Hematopoietic multipotent progenitor cell treated with erythropoietin and hydrocortisone succinate and interleukin-3 and kit ligand, for 15 days (in vitro differentiated cells): ENCODE measurements at places on chromosomes 6 and 20.

DNA sequence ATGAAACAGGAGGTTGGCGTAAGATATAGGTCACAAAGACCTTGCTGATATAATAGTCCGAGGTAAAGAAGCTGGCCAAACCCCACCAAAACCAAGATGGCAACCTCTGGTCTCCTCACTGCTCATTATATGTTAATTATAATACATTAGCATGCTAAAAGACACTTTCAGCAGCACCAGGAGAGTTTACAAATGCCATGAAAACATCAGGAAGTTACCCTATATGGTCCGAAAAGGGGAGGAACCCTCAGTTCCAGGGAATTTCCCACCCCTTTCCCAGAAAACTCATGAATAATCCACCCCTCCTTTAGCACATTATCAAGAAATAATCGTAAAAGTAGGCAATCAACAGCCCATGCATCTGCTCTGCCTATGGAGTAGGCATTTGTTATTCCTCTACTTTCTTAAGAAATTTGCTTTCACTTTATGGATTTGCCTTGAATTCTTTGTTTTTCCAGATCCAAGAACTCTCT, 923.4 kb downstream of the QKI start:
- DNase-seq, result no peak

GRCh38 chr20:2729791-2730190, 37.2 kb downstream of the EBF4 start:
- DNase-seq, result no peak

DNA sequence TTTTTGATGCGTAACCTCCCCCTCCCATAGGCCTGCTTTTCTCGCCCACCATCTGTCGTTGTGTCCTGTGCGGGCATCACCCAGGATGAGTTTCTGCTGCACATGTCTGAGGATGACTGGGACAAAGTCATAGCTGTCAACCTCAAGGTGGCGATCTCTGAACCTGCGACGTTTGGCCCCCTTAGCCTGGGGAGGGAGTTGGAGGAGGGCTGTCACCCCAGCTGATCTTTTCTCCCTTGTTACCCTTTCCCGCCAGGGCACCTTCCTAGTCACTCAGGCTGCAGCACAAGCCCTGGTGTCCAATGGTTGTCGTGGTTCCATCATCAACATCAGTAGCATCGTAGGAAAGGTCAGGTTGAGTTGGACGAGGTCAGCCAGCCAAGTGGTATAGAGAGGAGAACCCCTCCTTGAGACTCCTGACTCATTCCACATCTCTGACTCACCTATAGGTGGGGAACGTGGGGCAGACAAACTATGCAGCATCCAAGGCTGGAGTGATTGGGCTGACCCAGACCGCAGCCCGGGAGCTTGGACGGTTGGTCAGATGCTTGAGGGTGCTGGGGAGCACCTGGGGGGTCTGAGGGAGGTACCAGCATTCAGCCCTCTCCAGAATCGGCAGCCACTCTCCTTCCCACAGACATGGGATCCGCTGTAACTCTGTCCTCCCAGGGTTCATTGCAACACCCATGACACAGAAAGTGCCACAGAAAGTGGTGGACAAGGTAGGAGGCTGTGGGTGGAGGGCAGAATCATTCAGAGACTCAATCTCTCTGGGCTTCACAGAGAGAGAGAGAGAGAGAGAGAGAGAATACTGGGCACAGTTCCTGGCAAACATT, 954 bp downstream of the HSD17B8 start:
- no peak for DNase-seq

DNA sequence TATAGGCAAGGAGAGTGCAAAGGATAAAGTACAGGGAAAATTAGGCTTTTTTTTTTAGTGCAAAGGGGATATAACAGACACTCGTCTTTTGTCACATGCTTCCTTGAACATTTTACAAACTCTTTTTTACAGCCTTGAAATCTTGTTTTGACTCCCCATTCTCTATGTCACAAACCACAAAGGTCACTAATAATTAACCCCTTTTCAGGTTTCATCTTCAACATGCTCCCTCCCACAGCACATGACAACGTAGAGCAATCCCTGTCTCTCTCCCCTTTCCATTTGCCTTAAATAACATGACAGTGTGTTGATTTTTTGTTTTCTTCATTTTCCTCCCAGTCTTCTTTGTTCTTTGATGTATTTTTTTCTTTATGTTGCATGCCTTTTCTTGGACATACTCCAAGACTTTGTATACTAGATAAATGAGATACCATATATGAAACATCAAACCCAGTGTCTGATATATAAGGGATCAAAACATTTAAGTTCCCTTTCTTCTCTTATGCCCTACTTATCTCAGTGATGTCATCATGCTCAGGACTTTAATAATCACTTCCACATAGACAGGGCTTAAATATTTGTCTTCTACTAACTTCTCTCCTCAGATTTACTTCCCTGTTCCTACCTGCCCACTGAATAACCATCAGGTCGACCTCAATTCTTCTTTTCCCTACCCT, 378.7 kb upstream of the HSF2 start:
- no peak for DNase-seq
